Activated CD4-positive, alpha-beta T cell treated with anti-CD3 and anti-CD28 coated beads for 36 hours (primary cell): ENCODE measurements at places on chromosomes 12 and 14. TPM values are rescaled to one million over a fixed set of nuclear protein-coding genes. Genes with fewer than 3 reads are reported as not detected.
A peak's percentile ranks its signal among the peaks of the same experiment; 100 is the strongest.

Gene LRRC10
- not detected for total RNA-seq

Gene BCL11B
- total RNA-seq, result 62.1 TPM

Gene GLIPR1L1
- not detected for total RNA-seq

Gene ACSM4
- not detected for total RNA-seq

Gene OR6C2
- total RNA-seq, result not detected

Gene UNC79
- 0.02 TPM for total RNA-seq

Gene LRRC9
- not detected for total RNA-seq

GRCh38 chr12:64746663-64747062, 12.5 kb downstream of the GNS start:
- no peak for DNase-seq
- peaks cover 45% of the 10 kb centered on the region for H3K36me3 ChIP-seq
- H3K4me1 ChIP-seq, result peaks cover 8% of the 10 kb centered on the region
- H3K27me3 ChIP-seq, result no peaks in the 10 kb centered on the region
- no peak overlapping the region for H3K4me3 ChIP-seq

- H3K4me3 ChIP-seq, result no peak overlapping the region
- peaks cover 2% of the 10 kb centered on the region for H3K27me3 ChIP-seq
- H3K27ac ChIP-seq, result no peak overlapping the region
- H3K4me1 ChIP-seq, result no peaks in the 10 kb centered on the region
- H3K36me3 ChIP-seq, result no peaks in the 10 kb centered on the region
- no peak for DNase-seq
Observed at GRCh38 chr14:33556382-33557121, 394.3 kb downstream of the EGLN3 start.

DNA sequence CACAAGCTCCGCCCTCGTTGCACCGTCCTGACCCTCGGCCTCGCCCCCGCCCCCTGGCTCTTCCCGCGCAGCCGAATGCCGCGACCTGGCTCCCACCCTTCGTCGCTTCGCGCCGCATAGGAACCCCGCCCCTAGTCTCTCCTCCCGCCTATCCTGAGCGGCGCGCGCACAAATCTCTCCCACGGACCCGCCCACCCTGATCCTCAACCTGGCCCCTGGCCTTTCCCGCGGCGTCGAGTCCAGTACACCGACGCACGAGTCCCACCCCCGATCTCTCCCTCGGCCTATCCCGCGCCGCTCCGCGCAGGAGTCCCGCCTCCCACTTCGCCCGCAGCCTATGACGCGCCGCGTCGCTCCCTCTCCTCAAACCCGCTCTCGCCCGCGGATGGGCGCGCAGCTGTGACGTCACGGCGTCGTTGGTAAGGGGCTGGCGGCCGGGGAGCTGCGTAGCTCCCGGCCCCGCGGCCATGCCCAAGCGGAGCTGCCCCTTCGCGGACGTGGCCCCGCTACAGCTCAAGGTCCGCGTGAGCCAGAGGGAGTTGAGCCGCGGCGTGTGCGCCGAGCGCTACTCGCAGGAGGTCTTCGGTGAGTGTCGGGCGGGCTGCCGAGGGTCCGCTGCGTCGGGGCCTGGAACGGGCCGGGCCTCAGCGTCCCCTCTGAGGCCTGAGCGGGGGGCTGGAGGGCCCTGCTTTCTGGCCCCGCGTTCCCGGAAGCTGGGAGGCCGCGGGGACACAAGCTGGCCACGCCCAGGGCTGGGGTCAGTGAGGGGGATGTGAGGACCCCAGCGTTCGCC, at the start of gene SIVA1:
Gene SIVA1, plus strand, starts transcription at position 413 of the 793 bp plus-strand sequence. Its CDS starts 55 bp downstream, at position 468.
- peak within 1 kb of the TSS; percentile 83 for H3K27ac ChIP-seq
- H3K27me3 ChIP-seq, result no peaks in the 10 kb centered on the region
- peaks cover 16% of the 10 kb centered on the region for H3K36me3 ChIP-seq
- H3K4me3 ChIP-seq, result peak within 1 kb of the TSS; percentile 84
- peak; percentile 100 for DNase-seq

DNA sequence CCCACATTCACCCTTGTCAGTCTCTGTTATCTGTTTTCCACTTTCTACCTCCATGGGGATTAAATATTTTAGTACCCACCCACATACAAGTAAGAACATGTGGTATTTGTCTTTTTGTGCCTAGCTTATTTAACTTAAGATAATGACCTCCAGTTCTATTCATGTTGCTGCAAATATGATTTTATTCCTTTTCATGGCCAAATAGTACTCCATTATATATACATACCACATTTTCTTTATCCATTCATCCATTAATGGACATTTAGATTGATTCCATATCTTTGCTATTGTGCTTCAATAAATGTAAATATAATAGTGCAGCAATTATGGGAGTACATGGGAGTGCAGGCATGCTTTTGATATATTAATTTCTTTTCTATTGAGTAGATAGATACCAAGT, 185.8 kb downstream of the RPAP3 start:
- H3K27ac ChIP-seq, result no peak overlapping the region
- H3K4me1 ChIP-seq, result no peaks in the 10 kb centered on the region
- H3K27me3 ChIP-seq, result no peaks in the 10 kb centered on the region
- H3K36me3 ChIP-seq, result peaks cover 6% of the 10 kb centered on the region

DNA sequence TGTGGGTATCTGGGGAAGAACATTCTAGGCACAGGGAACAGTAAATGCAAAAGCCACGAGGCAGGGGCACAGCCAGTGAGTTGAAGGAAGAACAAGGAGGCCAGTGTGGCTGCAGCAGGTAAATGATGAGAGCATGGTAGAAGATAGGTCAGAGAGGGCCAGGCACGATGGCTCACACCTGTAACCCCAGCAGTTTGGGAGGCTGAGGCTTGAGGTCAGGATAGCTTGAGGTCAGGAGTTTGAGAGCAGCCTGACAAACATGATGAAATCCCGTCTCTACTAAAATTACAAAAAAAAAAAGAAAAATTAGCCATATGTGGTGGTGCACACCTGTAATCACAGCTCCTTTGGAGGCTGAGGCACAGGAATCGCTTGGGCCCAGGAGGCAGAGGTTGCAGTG, 86.7 kb upstream of the ESRRB start:
- peaks cover 3% of the 10 kb centered on the region for H3K27me3 ChIP-seq
- H3K4me1 ChIP-seq, result no peaks in the 10 kb centered on the region
- H3K27ac ChIP-seq, result no peak overlapping the region
- H3K36me3 ChIP-seq, result no peaks in the 10 kb centered on the region

GRCh38 chr14:81042438-81042837, 87.0 kb downstream of the TSHR start:
- DNase-seq, result no peak
- no peak overlapping the region for H3K27ac ChIP-seq
- H3K27me3 ChIP-seq, result peaks cover 6% of the 10 kb centered on the region
- H3K36me3 ChIP-seq, result no peaks in the 10 kb centered on the region

GRCh38 chr14:75871181-75871880, 110.5 kb downstream of the TGFB3 start:
- H3K27me3 ChIP-seq, result no peaks in the 10 kb centered on the region
- no peak for DNase-seq
- peaks cover 12% of the 10 kb centered on the region for H3K36me3 ChIP-seq
- no peak overlapping the region for H3K27ac ChIP-seq

- no peak for DNase-seq
- no peak overlapping the region for H3K27ac ChIP-seq
- H3K27me3 ChIP-seq, result no peaks in the 10 kb centered on the region
- peaks cover 5% of the 10 kb centered on the region for H3K4me1 ChIP-seq
- peaks cover 24% of the 10 kb centered on the region for H3K36me3 ChIP-seq
Observed at GRCh38 chr12:88057994-88058718, 29.0 kb upstream of the C12orf50 start.

- no peak overlapping the region for H3K4me3 ChIP-seq
- H3K27me3 ChIP-seq, result no peaks in the 10 kb centered on the region
- DNase-seq, result no peak
- no peaks in the 10 kb centered on the region for H3K4me1 ChIP-seq
- no peaks in the 10 kb centered on the region for H3K36me3 ChIP-seq
Observed at GRCh38 chr12:124021007-124021406, 48.0 kb downstream of the ZNF664 start.

GRCh38 chr14:36227802-36228201, 51.3 kb upstream of the PTCSC3 start:
- H3K27me3 ChIP-seq, result peaks cover 7% of the 10 kb centered on the region
- no peak overlapping the region for H3K27ac ChIP-seq
- H3K4me3 ChIP-seq, result no peak overlapping the region

- H3K36me3 ChIP-seq, result no peaks in the 10 kb centered on the region
- no peaks in the 10 kb centered on the region for H3K4me1 ChIP-seq
- no peak for DNase-seq
- peaks cover 15% of the 10 kb centered on the region for H3K27me3 ChIP-seq
Observed at GRCh38 chr12:1886396-1887008, 31.9 kb downstream of the CACNA2D4 start.

DNA sequence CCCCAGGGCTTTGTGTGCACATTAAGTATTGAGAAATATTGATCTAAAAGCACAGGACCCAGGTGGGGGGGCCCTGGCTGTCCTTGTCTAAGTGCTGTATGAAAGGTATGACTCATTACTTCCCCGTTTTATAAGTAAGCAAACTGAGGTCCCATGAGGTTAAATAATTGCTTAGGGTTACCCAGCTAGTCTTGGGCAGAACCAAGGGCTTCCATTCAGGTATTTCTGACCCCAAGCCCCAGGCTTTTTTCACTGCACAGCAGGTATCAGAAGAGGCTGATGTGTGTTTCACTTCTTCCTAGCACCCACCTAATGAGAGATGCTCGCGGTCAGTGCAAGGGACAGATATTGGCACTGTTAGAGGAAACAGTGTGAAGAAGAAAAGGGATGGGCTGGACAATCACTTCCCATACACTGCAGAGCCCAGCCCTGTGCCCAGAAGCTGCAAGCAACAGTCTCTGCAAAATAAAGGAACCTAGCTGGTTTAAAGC, 4.7 kb upstream of the TC2N start:
- peak overlapping the region; percentile 67 for H3K4me3 ChIP-seq
- no peaks in the 10 kb centered on the region for H3K27me3 ChIP-seq
- H3K4me1 ChIP-seq, result peaks cover 95% of the 10 kb centered on the region
- peak; percentile 73 for DNase-seq
- no peaks in the 10 kb centered on the region for H3K36me3 ChIP-seq

GRCh38 chr12:124411281-124411878, 116.5 kb downstream of the RFLNA start:
- peaks cover 4% of the 10 kb centered on the region for H3K36me3 ChIP-seq
- DNase-seq, result no peak
- H3K4me1 ChIP-seq, result no peaks in the 10 kb centered on the region
- no peaks in the 10 kb centered on the region for H3K27me3 ChIP-seq

- H3K4me1 ChIP-seq, result no peaks in the 10 kb centered on the region
- H3K27ac ChIP-seq, result no peak overlapping the region
- H3K36me3 ChIP-seq, result no peaks in the 10 kb centered on the region
- DNase-seq, result no peak
- H3K4me3 ChIP-seq, result no peak overlapping the region
- H3K27me3 ChIP-seq, result no peaks in the 10 kb centered on the region
Observed at GRCh38 chr12:19085090-19085489, 44.4 kb upstream of the PLEKHA5 start.

DNA sequence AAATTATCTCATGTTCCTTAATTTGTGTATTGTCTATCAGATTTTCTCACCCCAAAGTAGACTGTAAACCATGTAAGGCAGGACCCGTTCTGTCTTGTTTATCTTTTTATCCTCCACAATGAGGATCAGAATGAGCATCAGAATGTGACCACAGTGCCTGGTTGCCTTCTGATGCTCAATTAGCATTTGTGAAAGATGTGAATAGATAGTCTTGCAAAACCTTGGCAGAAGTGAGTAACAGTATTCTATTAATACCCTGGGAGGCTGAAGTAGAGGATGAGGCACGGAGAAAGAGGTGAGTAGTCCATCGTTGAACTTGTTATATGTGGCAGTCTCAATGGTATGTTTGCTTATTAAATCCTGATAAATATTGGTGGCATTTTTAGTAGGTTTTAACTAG, 781.4 kb downstream of the NRXN3 start:
- no peak for DNase-seq
- no peak overlapping the region for H3K4me3 ChIP-seq
- peaks cover 2% of the 10 kb centered on the region for H3K27me3 ChIP-seq
- no peak overlapping the region for H3K27ac ChIP-seq
- H3K4me1 ChIP-seq, result no peaks in the 10 kb centered on the region
- no peaks in the 10 kb centered on the region for H3K36me3 ChIP-seq

- no peak overlapping the region for H3K4me3 ChIP-seq
- DNase-seq, result no peak
- H3K27ac ChIP-seq, result no peak overlapping the region
Observed at GRCh38 chr12:19299765-19300164, 139.5 kb upstream of the AEBP2 start.

GRCh38 chr14:59576332-59577294, at the start of gene CCDC175:
CCDC175 (minus strand) TSS chr14:59576812; CDS start chr14:59576775, 37 bp downstream.
- H3K27ac ChIP-seq, result no peak within 1 kb of the TSS
- peak within 1 kb of the TSS; percentile 68 for H3K4me3 ChIP-seq
- H3K27me3 ChIP-seq, result peaks cover 12% of the 10 kb centered on the region
- H3K4me1 ChIP-seq, result peaks cover 7% of the 10 kb centered on the region

- H3K4me3 ChIP-seq, result no peak overlapping the region
- no peak for DNase-seq
- no peaks in the 10 kb centered on the region for H3K27me3 ChIP-seq
- H3K27ac ChIP-seq, result no peak overlapping the region
- peaks cover 32% of the 10 kb centered on the region for H3K4me1 ChIP-seq
- no peaks in the 10 kb centered on the region for H3K36me3 ChIP-seq
Observed at GRCh38 chr12:68458866-68459265, 126.7 kb upstream of the MDM1 start.

- no peak overlapping the region for H3K27ac ChIP-seq
- peaks cover 77% of the 10 kb centered on the region for H3K4me1 ChIP-seq
- no peaks in the 10 kb centered on the region for H3K27me3 ChIP-seq
- no peak overlapping the region for H3K4me3 ChIP-seq
- DNase-seq, result no peak
- peaks cover 5% of the 10 kb centered on the region for H3K36me3 ChIP-seq
Observed at GRCh38 chr12:89674326-89674942, 34.2 kb downstream of the ATP2B1 start.

DNA sequence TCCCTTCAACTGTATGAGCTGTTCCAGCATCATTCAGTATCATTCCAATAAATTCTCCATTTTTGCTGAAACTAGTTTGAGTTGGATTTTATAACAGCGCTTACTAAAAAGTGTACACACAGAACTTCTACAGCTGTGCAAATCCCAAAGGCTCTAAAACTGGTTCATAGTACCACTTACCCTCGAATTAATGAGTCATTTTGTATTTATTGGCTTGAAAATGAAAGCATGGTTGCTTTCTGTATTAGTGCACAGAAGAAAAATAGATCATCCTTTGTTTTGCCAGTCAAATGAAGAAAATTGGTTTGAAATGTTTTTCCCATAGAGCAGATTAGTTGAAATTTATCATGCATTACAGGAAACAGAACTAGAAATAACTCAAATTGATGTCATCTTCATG, 268.3 kb upstream of the CPNE8 start:
- no peak overlapping the region for H3K4me3 ChIP-seq
- H3K27me3 ChIP-seq, result no peaks in the 10 kb centered on the region
- no peak for DNase-seq
- no peaks in the 10 kb centered on the region for H3K4me1 ChIP-seq

DNA sequence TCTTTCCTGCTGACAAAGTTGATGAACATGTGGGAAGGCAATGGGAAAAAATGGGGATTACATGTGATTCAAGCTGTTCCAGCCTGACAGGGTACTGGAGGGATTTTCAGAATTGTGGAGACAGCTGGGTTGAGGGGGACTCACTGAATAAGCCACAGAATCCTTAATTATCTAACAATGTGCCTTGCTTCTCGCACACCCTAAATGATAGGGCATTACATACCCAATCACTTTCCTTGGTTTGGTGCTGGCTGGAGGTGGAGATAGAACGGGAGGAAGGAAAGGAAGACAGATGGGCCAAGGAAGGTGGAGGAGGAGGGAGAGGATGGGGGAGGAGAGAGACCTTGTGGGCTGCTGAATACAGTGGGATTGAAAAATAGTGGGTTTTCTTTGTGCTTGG, 20.7 kb downstream of the PELI2 start:
- no peak overlapping the region for H3K27ac ChIP-seq
- H3K4me1 ChIP-seq, result peaks cover 22% of the 10 kb centered on the region
- DNase-seq, result no peak
- no peak overlapping the region for H3K4me3 ChIP-seq
- H3K36me3 ChIP-seq, result no peaks in the 10 kb centered on the region
